Left colon (tissue), 2 donors: ENCODE measurements at places on chromosomes 5 and 9. TPM values are rescaled to one million over a fixed set of nuclear protein-coding genes. Genes with fewer than 3 reads are reported as not detected.

DNA sequence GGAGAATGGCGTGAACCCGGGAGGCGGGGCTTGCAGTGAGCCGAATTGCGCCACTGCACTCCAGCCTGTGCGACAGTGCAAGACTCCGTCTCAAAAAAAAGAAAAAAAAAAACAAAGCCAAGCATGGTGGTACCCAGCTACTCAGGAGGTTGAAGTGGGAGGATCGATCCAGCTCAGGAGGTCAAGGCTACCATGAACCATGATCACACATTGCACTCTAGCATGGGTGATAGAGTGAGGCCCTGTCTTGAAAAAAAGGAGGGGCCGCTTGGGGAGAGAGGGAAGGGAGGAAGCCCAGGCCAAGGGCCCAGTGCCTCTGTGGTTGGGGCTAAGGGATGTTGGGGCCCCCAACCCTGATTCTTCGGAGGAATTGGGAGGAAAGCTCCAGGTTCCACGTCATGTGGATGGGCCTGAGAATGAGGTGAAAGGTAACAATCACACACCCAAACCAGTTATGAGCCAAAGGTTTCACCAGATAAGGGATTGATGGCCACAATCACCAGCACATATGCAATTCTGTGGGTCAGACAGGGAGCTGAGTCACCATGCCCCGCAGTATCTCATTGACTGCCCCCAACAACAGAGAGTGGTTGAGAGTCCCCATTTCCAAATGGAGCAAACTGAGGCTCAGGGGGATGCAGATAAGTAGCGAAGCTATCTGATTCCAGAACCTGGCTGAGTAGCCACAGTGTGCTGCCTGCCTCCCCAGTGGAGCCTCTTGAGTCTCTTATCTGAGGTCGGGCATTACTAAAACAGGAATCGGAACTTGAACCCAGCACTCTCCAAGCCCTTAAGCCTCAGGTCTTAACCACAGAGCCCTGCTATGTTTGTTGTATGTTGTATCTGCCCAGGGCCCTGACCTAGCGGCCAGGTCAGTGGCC, 20.5 kb downstream of the SWI5 start:
- peak; percentile 55 for DNase-seq

DNA sequence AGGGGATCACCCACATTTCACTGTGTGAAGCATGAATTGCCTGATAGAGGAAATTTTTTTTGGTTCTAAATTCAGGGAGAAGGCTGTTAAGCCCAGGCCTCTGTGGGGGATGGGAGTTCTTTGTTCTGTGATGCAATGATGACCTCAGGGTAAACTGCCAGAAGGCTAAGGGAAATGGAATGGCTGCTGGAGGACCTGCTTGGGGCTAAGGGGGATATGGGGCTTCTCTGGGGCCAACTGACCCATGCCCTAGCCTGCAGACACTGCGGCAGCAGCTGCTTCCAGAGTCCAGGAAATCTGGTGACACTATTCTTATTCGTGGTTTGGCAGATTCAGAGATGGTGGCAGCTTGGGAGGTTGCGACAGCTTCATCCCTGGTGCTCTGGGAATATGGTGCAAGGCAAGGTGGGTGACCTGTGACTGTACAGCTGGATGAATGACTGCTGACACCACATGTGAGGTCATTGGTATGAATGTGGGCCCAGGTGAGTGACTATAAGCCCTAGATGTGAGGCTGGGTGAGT, 30.3 kb downstream of the VCP start:
- no peak for DNase-seq

- no peak for DNase-seq
These were observed 718.3 kb downstream of the TLR4 start for GRCh38 chr9:118422508-118422907.

Gene ACTL7B
- total RNA-seq, result not detected

Gene TRIM36
- total RNA-seq, result 31.3 TPM

- DNase-seq, result no peak
These were observed 399.2 kb upstream of the KIF2A start for GRCh38 chr5:61906820-61907219.
